ENCODE measurements at places on chromosomes 6 and 20.

DNA sequence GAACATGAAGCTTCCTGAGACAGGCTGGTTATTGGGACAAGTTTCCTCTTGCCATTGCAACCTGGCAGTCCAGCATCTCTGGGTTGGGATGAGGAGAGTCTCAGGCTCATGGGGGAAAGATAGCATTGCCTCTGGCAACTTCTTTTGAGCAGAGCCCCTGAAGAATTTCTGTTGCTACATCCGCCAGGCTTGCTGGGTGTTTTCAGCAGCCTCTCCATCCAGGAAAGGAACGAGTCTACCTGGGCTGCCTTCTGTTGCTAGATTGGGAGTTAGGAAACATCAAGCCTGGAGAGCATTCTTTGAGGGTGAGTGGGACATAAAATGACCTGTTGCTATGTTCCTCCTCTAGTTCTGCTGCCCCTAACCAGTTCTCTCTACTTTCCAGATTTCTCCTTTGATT lies 313.5 kb downstream of the RFPL4B start:
- DNase-seq, result no peak

DNA sequence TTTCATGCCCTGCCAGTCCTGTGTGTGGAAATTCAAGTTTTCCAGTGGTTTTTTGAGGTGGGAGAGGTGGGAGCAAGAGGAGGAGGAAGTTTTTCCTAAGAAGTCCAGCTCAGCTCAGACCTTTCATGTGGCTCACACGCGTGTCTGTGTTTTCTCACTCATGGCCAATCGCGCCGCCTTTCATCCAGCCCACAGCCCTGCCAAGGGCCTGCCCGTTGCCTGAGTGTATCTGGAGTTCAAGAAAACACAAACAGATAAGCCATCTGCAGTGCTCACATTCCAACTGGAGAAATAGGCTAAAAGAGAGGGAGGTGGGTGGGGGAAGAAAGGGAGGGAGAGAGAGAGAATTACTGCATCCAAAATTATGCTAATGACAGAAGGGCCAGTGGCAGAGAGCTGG lies 12.6 kb upstream of the MPC1 start:
- DNase-seq, result no peak

DNA sequence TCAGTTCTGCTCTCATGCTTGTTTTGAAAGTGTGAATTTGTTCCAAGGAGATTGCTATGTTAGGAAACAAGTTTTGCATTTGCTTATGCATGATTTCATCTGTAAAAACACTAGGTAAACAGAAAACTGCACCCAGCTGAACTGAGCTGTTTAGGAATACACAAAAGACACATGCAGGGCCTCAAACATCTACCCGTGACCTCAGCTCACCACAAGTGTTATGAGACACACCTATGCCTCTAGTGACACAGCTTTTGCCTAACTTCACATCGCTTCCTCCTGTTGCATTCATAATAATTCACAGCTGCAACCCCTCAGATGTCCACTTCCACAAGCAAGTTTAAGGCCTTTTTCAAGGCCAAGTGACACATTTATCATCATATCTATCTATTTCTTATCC lies 98.0 kb upstream of the SLC24A3 start:
- no peak for DNase-seq

GRCh38 chr6:121627761-121628160 lies 192.3 kb downstream of the GJA1 start:
- DNase-seq, result no peak

- DNase-seq, result no peak
These were observed 117.4 kb upstream of the FRMD1 start for GRCh38 chr6:168196385-168196860.

DNA sequence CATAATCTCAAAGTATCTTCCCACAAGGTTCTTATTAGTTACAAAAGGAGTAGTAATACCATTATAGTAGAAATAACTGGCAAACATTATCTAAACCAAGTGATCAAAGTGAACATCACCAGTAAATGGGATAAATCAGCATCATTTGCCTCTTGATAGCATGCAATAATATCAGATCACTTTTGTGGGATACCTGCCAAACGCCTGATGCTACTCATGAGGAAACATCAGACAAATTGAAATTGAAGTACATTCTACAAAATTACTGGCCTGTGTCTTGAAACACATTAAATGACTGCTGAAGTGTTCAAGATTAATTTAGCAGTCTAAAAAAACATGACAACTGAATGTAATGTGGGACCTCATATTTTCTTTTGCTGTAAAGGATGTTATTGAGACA lies 208.1 kb downstream of the TINAG start:
- no peak for DNase-seq

DNA sequence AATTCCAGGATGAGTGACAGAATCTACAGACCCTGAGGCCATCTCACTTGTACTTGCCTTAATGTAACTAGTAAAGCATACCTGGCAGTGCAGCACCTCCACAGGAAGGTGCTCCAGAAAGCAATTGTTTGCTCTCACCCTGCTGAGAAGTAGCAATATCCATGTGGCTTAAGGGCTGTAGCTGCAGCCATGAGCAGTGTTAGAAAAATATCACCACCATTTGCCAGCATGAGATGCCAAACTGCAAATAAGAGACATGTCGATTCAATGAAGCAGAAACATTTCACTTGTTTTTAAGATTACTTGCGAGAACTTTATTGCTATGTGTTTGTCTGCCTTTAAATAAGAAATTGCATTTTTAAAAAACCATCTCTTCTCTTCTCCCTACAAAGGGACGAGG lies 151.5 kb downstream of the PRL start:
- DNase-seq, result no peak

DNA sequence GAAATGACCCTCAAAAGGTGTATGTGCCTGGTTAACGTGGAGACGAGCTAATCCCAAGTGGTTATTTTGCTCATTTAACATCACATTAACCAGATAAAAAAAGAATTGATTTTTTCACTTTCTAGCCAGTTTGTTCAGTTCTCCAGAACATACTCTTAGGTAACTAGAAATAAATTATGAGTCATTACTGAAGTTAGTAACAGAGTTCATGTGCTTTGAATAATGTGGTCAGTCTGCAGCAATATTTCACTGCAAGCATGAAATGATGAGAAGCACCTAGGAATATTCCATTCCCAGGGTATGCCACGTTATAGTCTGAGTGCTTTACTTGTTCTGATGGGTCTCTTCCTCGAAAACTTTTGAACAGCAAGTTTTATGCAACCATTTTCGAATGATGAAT lies 138.3 kb upstream of the INSM1 start:
- DNase-seq, result no peak

DNA sequence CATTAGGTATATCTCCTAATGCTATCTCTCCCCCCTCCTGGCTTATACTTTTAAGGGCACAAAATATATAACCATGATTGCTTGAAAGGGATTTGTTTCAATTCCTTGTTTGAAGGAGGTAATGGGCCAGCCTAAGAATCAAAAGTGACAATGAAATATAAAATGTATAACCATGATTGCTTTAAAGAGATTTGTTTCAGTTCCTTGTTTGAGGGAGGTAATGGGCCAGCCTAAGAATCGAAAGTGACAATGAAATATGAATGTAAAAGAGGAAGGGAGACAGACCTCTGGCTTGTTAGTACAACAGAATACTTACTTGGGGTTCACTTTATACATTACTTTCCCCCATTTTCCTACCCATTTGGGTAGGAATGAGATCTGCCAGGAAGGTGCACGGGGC lies 55.5 kb downstream of the FOXC1 start:
- no peak for DNase-seq

- no peak for DNase-seq
These were observed 33.8 kb downstream of the SUMO4 start for GRCh38 chr6:149433881-149434280.

DNA sequence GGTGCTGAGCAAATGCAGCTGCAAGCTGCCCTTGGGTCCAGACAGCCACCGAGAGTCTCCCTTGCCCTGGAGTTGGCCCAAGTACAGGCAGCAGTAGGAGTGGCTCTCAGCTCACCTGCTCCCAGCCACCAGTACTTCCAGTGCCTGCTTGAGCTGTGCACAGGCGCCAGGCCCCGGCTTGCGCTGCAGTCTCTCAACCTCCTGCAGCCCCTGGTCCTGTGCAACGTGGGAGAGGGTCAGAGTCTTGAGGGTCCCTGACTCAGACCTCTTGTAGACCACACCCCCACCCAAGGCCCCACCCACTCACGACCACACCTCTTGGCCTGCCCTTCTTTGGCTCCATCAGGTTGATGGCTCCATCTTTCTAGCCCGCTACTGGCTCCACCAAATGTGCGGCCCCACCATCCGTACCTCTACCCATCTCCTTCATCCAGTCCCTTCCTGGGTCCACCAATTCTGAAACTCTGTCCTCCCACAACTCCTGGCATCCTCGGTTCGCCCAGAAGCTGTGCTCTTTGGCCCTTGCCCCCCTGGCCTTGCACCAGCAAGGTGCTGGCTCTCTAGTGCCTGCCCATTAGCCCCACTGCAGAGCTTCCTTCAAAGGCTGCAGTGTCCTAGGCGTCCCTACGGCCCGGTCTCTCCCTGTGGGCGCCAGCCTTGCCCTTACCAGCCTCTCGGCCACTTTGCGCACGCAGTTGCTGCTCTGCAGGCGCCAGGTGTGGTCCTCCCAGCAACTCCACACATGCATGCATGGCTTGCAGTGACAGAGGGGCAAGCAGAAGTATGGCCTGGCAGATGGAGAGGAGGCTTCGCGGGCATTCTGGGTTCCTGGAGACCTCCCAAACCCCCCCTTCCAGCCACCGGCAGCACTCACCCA lies 16.5 kb upstream of the SPAG4 start:
- no peak for DNase-seq

DNA sequence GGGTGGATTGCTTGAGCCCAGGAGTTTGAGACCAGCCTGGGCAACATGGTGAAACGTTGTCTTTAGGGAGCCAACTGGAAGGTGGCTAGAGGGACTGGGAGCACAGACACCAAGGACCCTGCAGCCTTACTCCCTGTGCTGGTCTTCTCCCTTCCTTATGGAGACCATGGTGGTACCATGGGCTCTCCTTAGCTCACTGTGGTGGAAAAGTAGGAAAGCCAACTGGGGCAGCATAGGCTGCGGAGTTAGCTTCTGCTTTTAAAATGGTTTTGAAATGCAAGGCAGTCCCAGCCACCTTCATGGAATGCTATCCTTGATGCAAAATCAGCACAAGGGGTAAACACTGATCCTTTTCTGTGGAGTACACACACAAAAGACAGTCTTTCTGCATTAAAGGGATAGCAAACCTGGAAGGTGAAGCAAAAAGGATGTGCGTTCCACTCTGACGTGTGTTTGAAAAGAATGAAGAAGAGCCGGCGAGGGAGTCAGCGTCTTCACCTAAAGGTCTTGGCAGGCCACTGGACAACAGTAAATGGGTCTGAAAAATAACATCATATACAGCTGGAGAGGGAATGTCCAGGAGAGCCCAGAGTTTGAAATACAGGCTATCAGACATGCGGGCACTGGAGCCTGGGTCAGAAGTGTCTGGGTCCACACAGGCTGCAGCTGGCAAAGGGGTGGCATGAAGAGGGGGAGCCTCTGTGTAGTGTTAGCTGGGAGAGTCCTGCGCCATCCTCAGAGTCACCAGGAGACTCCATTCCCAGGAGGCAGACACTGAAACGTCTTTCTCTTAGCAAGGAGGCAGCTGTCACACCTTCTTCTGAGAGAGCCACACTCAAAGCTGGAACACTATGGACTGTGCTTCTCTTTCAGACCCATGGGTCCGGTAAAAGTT lies 58.5 kb downstream of the GPR6 start:
- no peak for DNase-seq

DNA sequence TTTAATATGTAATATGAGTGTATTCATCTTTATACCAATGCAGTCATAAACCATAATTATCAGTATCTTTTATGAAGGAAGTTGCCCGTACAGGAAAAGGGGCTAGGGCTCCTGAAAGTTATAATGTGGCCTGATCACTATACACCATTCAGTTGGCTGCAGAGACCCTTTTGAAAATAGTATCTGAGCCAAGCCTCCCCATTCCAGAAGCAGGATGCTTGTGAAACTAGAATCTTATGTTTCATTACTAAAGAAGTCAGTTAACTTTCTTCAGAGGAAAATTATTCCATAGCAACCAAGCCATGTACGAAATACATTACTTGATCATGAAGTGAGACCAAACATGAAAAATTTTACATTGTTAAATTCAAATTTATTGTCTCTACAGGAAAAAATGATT lies 251.5 kb upstream of the TCF21 start:
- DNase-seq, result no peak

DNA sequence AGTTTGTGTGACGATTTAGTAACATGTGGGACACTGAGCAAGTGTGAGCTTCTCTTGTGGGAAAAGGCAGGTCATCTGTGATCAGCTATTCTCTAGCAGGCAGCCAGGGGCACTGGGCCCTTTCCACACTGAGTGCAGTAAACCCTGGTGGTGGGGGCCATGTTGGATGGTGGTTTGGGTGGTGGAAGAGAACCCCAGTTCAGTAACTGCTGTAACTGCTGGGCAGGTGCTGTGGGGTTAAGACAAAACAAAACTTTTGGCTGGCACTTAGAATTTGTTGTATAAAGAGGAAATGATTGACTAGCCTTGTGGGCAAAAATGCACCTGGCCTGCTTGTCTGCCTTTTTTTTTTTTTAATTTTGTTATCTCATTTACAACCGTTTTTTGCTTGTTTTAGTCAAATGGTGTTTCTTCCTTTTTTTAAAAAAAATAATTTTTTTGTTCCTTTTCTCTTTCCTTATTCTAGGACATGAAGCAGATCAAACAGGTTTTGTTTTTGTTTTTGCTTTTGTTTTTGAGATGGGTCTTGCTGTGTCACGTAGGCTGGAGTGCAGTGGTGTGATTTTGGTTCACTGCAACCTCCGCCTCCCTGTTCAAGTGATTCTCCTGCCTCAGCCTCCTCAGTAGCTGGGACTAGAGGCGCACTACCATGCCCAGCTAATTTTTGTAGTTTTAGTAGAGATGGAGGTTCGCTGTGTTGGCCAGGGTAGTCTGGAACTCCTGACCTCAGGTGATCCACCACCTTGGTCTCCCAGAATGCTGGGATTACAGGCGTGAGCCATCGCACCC lies 59.8 kb downstream of the IGF2R start:
- DNase-seq, result no peak

- DNase-seq, result no peak
These were observed 53.0 kb upstream of the RALY start for GRCh38 chr20:33940666-33941065.

GRCh38 chr6:16374461-16375200 lies 136.2 kb downstream of the GMPR start:
- DNase-seq, result no peak

DNA sequence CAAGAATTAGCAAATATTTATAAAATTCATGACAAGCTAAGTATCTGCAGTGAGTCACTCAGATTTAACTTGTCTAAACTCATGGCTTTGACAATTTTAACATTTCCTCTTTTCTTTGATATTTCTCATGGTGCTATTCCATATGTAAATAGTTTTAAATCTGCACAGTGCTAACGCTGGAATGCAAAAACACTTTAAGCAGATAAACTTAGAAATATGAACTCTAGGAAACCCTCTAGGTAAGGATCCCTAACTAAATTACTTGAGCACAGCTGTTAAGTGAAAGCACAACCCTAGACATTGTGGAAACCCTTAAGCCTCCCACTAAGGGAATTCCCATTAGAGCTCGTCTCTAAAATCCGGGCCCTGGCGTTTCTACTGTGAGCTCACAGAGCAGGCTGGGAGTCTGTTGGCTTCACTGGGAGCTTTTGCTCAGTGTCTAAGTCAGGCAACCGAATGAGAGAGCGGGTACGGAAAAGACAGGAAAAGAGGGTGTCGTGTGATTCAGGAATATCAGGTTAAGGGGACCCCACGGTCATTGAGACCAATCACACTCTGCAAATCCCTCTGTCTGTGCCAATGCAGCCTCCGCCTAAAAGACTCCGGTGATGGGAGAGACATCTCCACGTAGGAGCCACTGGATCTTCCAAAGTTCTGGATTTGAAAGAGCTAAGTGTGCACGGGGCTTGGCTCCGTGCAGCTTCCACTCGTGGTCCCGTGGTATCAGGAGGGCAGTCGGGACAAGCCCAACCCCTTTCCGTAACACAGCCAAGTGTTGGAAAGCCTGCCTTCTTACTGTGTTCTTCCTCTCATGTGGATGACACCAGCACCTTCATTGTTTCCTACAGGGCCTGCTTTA lies 112.3 kb upstream of the RPS6KA2 start:
- DNase-seq, result no peak

Measured in renal pelvis (tissue), 12 donors.